Uterus (tissue), 4 donors: ENCODE measurements at places on chromosomes 11 and 22. TPM values are rescaled to one million over a fixed set of nuclear protein-coding genes. Genes with fewer than 3 reads are reported as not detected.

Gene SLC22A25
- not detected for total RNA-seq

DNA sequence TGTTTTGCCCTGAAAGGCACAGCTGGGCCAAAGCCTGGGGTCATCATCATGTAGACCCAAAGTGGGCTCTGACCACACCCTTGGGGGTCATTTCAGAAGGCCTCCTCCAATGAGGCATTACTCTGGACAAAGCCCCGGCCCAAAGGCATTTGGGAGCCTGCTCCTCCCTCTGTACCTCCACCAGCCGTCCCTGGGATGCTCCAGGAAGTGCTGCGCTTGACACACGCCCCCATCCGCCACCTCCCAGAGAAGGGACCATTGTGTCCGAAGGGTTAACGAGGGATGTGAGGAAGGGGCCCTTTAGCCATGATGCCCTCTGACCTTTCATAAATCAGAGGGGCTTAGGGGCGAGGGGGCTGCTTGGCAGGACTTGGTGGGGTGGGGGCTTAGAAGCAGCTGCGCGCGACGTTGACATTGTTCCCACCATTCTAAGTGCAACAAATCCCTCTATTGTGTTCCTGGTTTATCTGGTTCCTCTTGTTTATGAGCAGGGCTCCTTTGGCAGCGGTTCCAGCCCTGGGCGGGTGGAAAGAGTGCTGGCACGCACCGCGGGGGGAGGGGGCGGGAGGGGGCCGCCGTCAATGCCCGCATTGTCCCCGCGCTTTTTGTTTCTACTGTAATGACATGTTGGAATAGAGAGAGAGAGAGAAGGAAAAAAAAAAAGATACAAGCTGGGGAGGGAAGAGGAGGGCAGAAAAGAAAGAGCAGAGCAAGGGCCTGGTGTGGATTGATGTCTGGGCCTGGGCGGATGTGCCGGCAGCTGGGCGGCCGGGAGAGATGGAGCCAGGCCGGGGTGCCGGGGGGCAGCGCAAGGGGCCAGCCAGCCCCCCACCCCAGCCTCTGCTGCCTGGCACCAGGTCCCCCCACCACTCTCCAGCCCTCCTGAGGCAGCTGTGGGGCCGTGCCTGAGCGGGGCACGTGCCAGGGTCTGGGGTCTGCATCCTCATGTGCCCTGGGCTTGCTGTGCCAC, 32.1 kb upstream of the SOX10 start:
- DNase-seq: no peak

- no peak for DNase-seq
Observed at GRCh38 chr11:63709336-63709884, 28.1 kb downstream of the RTN3 start.

DNA sequence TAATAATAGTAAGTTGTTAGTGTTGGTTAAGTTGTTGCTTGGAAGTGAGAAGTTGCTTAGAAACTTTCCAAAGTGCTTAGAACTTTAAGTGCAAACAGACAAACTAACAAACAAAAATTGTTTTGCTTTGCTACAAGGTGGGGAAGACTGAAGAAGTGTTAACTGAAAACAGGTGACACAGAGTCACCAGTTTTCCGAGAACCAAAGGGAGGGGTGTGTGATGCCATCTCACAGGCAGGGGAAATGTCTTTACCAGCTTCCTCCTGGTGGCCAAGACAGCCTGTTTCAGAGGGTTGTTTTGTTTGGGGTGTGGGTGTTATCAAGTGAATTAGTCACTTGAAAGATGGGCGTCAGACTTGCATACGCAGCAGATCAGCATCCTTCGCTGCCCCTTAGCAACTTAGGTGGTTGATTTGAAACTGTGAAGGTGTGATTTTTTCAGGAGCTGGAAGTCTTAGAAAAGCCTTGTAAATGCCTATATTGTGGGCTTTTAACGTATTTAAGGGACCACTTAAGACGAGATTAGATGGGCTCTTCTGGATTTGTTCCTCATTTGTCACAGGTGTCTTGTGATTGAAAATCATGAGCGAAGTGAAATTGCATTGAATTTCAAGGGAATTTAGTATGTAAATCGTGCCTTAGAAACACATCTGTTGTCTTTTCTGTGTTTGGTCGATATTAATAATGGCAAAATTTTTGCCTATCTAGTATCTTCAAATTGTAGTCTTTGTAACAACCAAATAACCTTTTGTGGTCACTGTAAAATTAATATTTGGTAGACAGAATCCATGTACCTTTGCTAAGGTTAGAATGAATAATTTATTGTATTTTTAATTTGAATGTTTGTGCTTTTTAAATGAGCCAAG, 2.7 kb downstream of the NEAT1 start:
- DNase-seq: peak; percentile 62

DNA sequence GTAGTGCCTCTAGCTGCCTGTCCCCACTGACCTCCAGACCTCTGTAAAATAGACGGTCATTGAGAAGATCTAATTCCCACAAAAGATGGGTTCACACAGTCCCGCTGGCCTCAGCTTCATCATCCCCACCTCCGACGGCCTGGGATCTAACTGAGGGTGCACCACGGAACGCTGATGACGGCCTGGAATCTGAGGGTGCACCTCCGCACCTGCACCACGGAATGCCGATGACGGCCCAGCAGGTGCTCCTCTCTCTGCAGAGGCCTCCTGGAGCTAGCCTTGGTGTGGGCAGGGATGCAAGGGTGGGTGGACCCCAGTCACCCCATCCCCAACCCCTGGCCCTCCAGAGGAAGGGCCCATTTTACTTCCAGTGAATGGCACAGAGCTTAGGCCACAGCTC, 77.3 kb downstream of the PHF21B start:
- no peak for DNase-seq

GRCh38 chr11:82507288-82507687, 226.4 kb downstream of the FAM181B start:
- no peak for DNase-seq

DNA sequence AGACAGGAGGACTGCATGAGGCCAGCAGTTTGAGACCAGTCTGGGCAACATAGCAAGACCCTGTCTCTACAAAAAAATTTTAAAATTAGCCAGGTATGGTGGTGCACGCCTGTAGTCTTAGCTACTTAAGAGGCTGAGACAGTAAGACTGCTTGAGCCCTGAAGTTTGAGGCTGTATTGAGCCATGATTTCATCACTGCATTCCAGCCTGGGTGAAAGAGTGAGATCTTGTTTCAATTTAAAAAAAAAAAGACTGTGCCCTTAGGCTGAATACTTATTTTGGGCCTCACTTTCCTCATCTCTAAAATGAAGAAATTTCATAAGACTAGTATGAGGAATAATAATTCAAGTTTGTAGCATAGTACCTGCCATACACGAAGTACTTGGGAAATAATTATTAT, 6.9 kb downstream of the AQP11 start:
- no peak for DNase-seq

DNA sequence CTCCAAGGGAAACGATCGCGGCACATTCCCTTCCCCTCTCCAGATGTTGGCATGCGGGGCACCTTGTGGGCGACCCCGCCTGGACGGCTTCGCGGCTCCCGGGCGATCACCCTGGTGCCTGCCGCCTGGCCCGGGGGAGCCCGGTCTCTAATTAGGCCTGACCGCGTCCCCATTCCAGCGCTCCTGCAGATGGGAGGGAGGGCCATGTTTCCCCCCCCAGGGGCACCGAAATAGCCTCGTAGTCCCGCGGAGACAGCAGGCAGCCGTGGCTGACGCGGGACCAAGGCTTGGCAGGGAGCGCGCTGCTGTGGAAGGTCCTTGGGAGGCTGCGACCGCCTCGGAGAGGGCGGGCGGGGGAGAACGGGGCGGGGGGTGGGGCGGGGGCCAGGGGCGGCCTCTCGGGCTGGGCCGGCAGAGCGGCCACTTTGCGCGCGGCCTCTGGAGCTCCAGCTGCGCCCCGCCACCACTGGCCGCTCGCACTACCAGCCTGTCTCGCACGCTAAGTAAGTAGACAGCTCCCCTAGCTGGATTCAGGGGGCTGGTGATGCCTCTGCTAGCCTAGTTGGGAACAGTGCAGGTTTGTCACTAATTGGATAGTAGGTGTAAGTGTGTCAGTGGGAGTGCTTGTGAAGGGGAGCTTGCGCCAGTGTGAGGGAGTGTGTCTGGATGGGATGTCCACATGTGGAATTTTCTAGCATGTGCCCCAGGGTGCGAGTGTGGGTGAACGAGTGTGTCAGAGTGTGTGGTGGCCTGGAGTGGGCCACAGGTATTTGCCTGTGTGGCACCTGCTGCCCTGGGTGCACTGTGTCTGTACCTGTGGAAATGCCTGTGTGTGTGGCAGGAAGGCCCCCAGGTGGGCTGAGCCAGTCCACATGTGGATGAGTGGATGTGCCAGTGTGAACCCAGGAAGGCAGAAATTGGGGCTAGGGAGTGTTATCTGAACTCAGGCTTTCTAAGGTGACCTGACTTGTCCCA, at the start of gene INSC:
Gene INSC, plus strand, starts transcription at position 423 of the 975 bp plus-strand sequence. CDS start 34,252 bp downstream, outside the sequence.
- DNase-seq: no peak

GRCh38 chr11:9606809-9607510, 33.5 kb downstream of the WEE1 start:
- no peak for DNase-seq
